ENCODE measurements at places on chromosomes 3 and 15.

DNA sequence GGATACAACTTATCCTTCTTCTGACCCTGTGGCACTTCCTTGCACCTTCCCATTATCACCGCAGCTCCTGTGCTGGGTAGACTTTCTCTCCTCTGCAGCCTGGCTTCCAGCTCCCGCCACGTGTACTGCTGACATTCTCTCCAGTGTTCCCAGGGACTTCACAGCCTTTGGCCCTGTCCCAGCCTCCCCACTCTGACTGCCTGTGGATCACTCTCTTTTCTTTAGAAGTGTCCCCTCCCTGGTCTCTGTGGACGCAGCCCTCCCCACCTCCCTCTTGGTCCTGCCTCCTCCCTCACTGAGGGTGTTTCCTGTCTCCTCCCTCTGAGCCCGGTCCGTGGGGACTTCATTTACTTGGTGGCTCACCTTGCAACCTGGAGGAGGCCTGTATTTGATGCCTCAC lies 17.4 kb downstream of the PDIA5 start:
- DNase-seq = no peak

GRCh38 chr15:39283531-39283930 lies 297.3 kb upstream of the THBS1 start:
- no peak for DNase-seq

GRCh38 chr3:80807577-80807976 lies 953.9 kb downstream of the GBE1 start:
- DNase-seq = no peak

DNA sequence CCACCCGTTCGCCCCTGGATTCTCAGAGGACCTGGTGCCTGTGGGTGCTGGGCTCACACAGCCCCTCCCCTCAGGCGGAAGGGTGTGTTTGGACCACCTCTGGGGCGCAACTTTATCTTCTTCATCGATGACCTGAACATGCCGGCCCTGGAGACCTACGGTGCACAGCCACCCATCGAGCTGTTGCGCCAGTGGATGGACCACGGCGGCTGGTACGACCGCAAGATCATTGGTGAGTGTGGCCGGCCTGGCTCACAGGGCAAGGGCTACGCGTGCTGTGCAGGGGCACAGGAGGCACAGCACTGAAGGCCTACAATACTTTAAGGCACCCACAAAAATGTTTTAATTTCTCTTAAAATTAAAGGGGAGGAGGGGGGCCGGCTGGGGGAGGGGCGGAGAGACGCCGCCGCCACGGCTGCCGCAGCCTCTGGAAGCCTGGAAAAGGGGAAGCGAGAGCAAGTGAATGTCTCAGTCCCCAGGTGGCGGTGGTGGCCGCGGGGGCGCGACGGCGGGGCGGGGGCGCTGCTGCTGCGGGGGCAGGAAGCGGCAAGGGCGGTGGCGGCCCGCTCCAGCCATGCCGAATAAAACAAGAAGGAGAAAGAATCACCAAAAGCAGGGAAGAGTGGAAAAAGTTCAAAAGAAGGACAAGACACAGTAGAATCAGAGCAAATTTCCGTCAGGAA lies 56.8 kb downstream of the DNAH1 start:
- DNase-seq = no peak

- DNase-seq = no peak
Measured at GRCh38 chr3:66644549-66644948, 143.7 kb upstream of the LRIG1 start.

DNA sequence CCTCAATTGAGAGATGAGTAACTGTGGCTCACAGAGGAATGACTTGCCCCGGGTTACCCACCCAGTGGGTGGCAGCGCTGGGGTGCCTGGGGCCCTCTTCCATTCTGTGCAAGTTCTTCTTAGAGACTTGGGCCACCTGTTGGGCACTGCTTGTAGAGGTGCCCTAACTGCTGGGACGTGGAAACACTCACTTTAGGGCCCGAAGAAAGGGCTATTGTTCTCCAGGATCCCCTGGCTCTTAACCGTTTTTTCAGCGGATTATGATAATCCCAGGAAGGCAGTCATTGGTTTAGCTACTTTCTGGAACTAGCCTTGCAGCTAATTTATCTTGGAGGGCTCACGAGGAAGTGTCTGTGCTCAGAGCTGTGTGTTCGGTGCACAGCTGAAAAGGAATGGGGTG lies 66.0 kb upstream of the GCNT3 start:
- DNase-seq = no peak

- DNase-seq = no peak
Measured at GRCh38 chr3:98651780-98652077, 58.3 kb upstream of the CPOX start.

DNA sequence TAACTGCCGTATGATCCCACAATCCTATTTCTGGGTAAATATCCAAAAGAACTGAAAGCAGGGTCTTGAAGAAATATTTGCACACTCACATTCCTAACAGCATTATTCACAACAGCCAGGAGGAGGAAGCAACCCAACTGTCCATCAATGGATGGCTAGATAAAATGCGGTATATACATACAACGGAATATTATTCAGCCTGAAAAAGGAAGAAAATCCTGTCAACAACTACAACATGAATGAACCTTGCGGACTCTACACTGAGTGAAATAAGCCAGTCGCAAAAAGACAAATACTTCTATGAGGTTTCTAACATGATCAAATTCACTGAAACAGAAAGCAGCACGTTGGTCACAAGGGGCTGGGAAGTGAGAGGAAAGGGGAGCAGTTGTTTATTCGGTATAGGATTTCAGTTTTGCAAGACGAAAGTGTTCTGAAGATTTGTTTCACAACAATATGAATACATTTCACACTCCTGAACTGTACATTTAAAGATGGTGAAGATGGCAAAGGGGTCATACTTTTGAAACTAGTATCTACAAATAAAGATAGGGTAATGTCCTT lies 6.2 kb downstream of the DLG1 start:
- DNase-seq = no peak

DNA sequence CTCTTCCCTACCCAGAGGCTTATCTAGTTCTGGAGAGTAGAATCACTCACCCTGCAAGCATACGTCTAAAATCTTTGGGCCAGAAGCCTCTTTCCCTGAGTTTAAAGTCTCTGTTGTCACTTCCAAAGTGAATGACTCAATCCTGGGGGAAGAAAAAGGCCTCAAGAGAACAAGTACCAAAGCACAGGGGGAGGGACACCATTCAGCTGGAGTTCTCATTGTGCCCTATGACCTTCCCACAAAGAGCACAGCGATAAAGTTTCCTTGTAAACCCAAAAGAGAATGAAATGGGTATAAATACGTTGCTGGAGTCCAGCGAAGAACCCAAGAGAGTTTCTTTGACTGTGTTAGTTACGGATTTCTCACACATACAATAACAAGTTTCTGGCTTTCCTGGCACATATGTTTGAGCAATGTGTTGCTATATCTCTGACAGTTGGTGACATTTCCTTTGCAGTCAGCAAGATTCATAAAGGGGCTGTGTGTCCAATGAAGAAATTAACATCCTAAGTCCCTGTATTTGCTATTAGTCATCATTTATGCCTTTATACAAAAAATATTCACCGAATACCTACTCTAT lies 107.3 kb upstream of the PTPRG start:
- no peak for DNase-seq

DNA sequence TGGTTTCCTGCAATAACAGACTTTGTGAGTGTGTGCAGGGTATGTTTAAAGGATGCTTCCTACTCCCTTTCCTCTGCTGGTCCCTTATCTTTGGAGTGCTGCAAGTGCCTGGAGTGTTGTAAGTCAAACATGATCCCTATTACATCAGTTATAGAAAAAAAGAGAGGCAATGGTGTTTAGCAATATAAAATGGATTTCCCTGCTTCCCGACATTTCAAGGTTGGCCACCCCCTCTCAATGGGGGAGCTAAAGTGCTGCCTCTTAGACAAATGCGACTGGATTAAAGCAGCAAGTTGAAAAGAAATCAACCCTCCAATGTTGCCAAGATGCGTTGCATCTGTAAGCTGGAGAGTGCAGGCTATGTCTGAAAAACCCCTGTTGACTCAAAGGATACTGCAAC lies 203.1 kb upstream of the WNT5A start:
- DNase-seq = no peak

- DNase-seq = no peak
Measured at GRCh38 chr3:143677430-143677829, 170.8 kb downstream of the SLC9A9 start.

- DNase-seq = no peak
Measured at GRCh38 chr3:189157232-189158007, 14.4 kb upstream of the TPRG1 start.

GRCh38 chr3:16177382-16177781 lies 2.9 kb downstream of the GALNT15 start:
- no peak for DNase-seq

- DNase-seq = no peak
Measured at GRCh38 chr3:48338635-48339034, 5.2 kb upstream of the SPINK8 start.

- DNase-seq = no peak
Measured at GRCh38 chr3:65748326-65748725, 290.4 kb downstream of the MAGI1 start.

DNA sequence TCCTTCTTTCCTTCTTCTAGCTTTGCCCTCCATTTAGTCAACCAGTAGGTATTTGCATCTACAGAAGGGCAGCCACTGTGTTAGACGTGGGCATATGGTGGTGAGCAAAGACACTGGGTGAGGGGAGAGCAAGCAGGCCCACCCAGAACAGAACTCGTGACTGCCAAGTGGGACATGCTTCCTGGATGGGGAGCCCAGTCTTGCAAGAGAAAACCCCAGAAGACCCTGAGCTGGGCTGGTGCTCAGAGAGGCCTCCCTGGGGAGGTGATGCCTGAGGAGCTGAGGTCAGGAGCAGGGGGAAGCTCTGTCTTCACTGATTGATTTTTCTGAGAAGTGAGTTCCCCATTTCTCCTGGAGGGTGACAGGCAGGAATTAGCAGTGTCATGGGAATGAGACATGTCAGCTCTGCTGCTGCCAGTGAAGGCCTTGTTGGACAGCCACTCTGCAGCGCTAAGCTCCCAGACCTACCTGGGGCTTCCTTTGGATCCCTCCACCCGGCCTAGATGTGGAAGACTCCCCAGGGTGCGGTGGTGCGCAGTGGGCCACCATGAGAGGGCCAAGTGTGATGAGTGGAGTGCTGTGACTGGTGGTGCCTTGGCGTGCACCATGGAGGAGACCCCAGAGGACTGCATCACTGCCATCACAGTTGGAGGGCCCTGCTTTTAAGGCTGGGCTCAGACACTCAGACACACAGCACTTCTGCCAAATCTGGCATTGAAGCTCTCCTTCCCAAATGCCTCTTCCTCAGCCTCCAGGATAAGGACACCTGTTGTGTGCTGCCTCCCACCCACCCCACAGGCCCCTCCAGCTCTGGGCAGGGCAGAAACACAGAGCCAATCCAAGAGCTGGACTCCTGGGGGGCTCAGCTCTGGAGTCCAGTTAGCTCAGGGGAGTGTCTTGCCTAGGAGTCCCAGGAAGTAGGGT lies 40.0 kb upstream of the TOPBP1 start:
- no peak for DNase-seq

DNA sequence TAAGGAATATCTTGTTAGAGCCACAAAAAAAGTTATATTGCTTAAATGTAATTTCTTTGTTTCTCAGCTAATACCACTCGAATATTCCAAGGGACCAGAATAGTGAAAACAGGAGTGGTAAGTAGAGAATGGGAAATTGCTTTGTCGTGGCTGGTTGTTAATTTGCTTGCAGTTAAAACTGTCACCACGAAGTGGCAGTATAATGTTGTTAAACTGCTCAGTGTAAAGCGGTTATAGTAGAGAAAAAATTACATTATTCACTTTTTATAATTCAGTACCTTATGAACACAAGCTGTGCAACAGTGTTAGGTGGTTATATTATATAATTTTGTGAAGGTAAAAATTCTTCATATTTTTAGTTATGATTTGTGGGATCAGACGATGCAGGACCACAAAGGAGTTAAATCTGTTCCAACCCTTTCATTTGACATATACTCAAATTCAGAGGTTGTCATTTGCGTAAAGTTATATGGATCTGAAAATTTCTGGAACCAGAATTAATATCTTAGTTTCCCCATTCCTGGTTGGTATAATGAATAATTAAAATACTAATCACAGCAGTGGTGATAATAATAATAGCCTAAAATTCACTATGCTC lies 171.8 kb downstream of the FEZF2 start:
- peak; percentile 29 for DNase-seq

GRCh38 chr15:68322796-68323195 lies 45.3 kb downstream of the FEM1B start:
- no peak for DNase-seq

DNA sequence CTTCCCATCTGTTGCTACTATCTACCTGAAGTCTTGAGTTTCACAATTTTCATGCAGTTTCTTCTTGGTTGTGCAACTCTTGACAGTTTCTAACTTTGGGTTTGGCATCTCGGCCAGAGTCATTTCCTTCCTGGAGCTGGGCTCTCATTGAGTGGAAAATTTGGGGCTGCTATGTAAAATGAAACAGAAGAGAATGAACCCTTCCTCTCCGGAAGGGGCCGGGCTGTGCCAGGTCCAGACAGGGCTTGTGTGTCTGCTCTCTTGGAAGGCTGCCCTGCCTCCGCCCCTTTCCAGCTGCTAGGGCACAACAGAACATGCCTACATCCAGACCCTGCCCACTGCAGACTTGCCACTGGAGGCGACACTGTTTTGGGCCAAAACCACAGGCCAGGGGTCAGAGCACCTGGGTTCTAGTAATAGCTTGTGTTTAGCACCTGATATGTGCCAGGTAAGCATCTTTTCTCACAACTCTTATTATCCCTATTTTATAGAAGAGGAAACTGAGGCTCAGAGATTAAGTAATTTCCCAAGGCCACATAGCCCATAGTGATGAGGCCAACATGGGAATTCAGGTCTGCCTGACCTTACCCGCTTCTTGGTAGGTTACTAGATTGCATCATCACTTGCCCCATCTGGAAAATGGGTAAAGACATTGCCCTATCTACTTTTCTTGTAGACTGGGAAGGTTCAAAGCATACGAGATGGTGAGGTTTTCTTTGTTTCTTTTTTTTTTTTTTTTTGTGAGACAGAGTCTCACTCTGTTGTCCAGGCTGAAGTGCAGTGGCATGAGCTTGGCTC lies 25.0 kb downstream of the IRAK2 start:
- DNase-seq = no peak

- DNase-seq = peak; percentile 91
Measured at GRCh38 chr3:170811928-170812591, 57.9 kb downstream of the RPL22L1 start.

- DNase-seq = no peak
Measured at GRCh38 chr15:46242935-46243334, 608.1 kb downstream of the SQOR start.

DNA sequence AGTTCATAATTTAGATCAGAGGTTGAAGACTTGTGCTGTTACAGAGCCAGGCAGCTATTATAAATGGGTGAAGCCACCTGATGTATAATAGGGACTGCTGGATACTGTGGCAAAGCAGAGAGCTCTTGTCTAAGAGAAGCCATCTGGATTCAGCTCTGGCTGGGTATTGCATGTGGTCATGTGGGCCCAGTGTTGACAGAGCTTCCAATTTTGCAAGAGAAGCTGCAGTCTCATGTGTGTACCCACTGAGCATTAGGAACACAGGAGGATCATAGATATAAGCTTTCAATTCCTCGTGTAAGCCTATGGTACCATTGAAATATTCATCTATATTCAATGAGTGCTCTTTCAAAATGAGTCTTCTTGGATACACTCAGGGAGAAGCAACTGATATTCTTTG lies 303.9 kb upstream of the SLCO3A1 start:
- DNase-seq = no peak

GRCh38 chr3:171379281-171379680 lies 80.9 kb downstream of the TNIK start:
- no peak for DNase-seq

GRCh38 chr3:112734736-112735350 lies 93.9 kb upstream of the CCDC80 start:
- peak; percentile 45 for DNase-seq

- DNase-seq = no peak
Measured at GRCh38 chr15:69540622-69541021, 88.0 kb downstream of the RPLP1 start.

GRCh38 chr3:128521715-128522114 lies 28.7 kb upstream of the GATA2 start:
- DNase-seq = peak; percentile 9
